Kasumi-1 (cell line): ENCODE measurements at places on chromosomes 1 and 21.

- no peak for DNase-seq
Measured at GRCh38 chr1:184219414-184219813, 167.4 kb upstream of the C1orf21 start.

DNA sequence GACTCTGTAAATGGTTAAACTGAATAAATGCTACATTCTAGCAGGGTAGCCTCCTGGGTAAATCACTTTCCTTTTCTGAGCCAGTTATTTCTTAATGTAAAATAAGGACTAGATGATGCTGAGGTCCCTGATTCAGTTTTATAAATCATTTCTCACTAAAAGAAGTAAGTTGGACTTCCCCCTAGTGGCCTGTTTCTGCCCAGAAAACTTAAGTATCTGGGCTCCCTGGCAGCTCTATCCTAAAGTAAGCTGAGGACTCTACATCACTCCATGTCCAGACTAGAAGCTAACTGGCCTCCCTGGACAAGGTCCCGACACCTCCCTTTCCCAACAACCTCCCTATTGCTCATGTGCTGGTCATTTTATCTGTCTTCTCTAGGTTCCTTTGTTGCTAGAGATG lies 3.0 kb downstream of the GPN2 start:
- DNase-seq = peak; percentile 59

DNA sequence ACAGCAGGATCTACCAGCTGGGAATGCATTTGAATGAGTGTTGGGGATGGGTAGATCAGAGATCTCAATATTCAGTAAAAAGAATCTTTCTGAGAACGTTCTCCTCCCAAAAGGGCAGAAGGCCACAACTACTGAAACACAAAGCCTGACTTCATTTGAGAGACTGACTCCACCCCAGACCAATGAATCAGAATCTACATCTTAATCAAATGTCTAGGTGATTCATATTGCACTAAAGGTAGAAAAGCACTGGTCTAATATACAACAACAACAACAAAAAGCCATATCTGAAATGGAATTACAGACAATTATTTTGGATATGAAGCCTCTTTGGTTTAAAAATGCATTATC lies 123.9 kb downstream of the SMYD3 start:
- no peak for DNase-seq

DNA sequence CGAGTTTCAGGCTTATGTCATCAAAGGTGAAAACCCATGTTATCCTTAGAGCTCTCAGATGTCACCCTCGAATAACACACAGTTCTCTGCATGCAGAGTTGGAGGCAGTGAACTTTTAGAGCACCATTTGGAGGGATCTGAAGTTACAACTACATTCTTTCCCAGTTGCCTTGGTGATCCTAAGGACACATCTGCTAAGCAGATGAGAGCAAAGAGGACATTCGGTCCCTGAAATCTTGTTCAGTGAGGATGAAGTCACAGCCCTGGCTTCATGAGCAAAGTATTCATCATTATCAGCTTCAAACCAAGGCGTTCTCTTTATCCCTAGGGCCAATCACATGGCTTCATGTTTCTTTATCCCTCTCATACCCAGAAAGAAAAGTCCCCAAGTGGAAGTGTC lies 23.1 kb upstream of the MCOLN2 start:
- no peak for DNase-seq

- no peak for DNase-seq
Measured at GRCh38 chr1:5497503-5497902, 494.7 kb downstream of the NPHP4 start.

GRCh38 chr1:154501423-154502065 lies 475 bp upstream of the TDRD10 start:
- DNase-seq = no peak

DNA sequence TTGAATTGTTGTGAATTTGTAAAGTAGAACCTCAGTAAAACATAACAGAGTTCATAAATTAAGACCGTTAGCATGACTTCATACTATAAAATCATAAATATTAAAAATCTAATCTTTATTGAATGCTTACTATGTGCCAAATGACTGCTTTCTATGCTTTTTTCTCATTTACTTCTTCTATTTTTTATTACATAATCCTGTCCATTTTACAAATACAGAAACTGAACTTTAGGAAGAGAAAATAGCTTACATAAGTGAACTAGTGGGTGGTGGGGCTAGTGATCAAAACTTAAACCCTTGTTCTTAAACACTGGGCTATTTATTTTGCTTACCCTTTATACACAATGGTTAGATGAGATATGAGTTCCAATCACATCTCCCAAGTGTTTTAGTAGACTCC lies 122.3 kb downstream of the ZC3H11B start:
- DNase-seq = no peak

- DNase-seq = peak; percentile 36
Measured at GRCh38 chr1:230977761-230978490, 735 bp downstream of the TTC13 start.

DNA sequence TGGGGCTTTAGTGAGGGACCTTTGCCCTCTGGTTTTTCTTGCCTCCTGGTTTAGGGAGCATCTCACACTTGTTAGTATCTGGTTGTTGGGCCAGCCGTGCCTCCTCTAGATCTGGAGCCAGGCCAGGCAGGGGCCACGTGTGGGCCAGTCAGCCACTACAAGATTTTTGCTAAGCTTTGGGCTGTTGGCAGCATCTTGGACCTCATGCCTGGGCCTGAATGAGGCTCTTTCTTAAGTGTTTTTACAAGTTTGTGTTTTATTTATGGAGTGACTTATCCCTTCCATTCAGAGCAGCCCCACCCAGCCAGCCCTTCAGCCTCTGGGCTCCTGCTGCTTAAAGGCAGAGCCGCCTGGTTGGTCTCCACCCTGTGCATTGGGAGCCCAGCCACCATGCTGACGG lies 1.6 kb upstream of the SH3BGRL3 start:
- DNase-seq = no peak

DNA sequence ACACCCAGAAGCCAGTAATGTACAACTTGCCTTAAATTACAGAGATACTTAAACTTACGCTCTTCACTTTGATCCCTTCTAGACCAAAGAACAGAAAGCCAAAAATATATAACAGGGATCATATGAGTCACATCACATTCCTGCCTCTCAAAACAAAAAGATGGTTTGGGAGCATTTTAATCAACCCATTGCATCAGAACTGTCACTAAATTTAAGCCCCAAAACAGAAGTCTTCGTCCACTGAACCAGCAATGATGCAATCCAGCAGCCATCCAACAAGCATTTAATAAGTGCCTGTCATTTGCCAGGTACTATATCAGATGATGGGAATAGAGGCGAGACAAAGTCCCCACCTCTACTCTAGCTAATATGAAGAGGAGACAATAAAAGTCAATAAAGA lies 42.7 kb upstream of the GLIS1 start:
- no peak for DNase-seq

DNA sequence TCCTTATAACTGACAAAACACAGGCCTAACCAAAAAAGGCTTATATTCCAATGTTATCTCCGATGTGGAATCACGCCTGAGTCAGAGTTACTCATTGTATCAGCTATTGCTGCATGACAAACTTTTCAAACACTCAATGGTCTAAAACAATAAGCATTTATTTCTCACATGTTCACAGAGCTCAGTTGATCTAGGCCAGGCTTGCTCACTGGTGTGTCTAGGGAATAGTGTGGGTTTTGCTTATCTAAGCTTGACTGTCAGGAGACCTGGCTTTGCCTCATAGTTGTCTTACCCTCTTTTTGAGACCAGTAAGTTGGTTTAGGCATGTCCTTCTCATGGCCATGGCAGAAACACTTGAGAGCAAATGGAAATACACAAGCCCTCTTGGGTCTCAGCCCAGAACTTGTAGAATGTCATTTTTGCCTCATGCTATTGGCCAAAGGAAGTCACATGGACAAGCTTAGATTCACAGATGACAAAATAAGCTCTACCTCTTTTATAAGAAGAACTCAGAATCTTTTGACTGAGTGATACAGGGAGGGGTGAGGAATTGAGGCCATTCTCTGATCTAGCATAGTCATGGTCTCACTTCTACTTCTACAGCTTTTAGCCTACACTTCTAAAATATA lies 130.8 kb downstream of the HMCN1 start:
- DNase-seq = no peak

DNA sequence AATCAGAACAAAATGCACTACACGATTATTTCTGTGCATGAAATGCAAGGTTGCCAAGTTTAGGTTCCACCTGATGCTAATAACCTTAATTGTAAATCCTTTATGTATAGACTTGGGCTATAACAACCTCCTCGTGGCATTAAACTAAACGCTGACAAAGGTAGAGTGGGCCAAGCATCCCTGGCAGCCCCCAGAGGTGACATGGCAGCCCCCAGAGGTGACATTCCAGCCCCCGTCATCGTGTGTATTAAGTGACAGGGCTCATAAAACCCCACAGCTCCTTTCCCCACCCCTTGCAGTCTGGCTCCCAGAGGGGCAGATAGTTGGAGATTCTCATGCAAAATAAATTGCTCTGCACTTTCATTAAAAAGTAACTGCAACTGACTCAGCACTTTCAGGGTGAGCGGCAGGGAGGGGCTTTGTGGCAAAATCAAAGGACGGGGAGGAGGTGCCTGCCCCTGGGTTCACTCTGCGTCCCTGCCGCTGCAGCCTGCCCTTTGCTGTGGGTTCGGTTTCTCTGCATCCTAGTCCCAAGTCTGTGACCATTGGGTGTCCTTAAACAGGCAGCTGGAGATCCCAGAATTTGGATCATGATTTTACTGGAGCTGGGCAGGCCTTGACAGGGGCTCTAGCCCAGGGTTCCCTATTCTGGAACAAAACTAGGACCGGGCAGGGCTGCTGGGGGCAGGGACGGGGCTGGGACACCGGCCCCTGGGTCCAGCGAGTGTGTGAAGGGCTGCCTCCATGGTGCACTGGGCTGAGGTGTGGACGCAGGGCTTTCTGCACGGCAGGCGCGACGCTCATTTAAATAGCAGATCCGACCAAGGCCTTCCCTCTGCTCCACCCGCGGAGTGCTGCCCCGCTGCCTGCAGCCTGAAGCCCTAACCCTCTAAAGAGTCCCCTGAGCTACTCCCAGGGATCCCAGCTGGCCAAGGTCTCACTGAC lies 234.9 kb upstream of the VAMP3 start:
- no peak for DNase-seq

- no peak for DNase-seq
Measured at GRCh38 chr1:188762166-188762743, 1715.4 kb downstream of the BRINP3 start.

- DNase-seq = peak; percentile 24
Measured at GRCh38 chr1:161131523-161132409, 701 bp downstream of the DEDD start.

GRCh38 chr1:47533793-47534328 lies 96.0 kb downstream of the FOXD2 start:
- DNase-seq = no peak

DNA sequence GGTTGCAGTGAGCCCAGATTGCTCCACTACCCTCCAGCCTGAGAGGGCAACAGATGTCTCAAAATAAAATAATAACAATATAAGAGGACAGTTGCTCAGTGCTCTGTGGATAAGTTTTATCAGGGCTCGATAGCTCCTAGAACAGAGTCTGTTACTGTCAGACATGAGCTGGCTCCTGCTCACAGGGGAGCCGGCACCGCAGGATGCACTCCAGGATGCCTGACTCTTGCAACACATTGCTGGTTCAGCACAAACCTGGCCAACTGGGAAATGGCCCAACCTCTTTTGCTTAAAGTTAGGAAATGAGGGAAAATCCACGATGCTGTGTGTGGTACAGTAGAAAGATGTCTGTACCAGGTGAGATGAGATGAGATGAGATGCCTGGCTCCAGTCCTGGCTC lies 5.8 kb upstream of the CTSE start:
- no peak for DNase-seq

- DNase-seq = peak; percentile 75
Measured at GRCh38 chr1:156652131-156652991, 10.4 kb downstream of the BCAN start.

DNA sequence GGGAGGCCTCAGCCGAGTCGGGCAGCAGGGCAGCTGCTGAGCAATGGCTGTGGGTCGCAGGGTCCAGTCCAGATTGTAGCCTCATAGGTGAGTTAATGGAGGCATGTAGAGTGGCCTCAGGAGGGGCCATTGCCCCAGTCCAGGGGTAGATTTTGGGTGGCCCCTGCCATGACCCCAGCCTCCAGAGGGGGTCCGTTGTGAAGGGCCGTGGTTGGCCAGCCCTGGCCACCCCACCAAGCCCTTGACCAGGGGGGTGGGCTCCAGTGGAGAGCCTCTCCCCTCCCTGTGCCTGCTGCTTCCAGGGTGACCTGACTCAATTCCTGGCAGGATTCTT lies 26.1 kb downstream of the TRPM2 start:
- no peak for DNase-seq
